ENCODE measurements at places on chromosomes 5 and 9.

GRCh38 chr5:149517461-149518122 lies 33.6 kb downstream of the CSNK1A1 start:
- no peak for DNase-seq

DNA sequence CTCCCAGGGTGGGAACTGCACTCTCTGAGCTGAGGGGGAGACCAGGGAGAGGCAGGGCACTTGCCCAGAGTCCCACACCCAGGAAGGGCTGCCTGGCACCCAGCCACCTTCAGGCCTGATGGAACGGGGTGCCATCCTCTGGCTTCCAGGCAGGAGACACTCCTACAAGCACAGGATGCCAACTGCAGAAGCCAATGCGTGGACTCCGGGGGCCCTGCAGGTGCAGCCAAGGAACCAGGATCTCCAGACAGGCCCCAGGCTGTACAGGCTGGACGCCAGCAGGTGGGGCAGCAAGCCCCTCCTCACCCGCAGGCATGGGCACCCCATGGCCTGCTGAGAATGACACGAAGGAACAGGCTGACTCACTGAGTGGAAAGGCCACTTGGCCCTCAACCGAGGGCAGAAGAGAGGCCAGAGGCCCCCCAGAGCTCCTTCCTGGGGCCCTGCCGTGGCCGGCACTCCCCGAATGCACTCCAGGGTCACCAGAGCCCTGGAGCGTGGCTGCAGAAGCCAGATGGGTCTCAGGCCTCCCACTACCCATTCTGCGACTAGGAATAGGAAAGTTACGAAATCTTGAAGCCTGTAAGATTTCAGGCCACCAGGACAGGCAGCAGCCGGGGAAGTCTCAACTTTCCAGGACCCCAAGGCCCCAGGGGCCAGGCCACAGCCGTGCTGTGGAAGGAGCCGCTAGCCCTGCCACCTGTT lies 15.7 kb downstream of the NACC2 start:
- DNase-seq = no peak

DNA sequence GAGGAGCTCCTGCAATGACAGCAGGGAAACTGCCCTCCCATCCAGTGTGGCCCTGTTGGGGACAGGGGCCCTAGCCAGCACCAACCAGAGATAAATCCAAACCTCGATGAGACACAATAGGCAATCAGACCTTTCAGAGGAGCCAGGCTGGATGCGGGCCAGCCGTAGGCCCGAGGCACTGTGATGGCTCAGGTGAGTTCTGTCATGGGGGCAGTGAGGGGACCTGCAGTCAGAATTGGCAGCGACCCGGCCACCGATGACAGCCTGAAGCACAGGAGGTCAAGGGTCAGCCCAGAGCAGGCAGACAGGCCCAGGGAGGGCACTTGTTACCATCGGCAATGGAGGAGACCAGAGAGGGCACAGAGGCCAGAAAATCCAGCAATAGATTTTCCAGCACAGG lies 90.8 kb downstream of the FRMD3 start:
- no peak for DNase-seq

- DNase-seq = no peak
Observed at GRCh38 chr5:31921852-31922305, 252.2 kb downstream of the GOLPH3 start.

GRCh38 chr9:96156171-96156974 lies 145.6 kb downstream of the HSD17B3 start:
- no peak for DNase-seq

- DNase-seq = no peak
Observed at GRCh38 chr5:127085796-127086195, 12.5 kb upstream of the C5orf63 start.

DNA sequence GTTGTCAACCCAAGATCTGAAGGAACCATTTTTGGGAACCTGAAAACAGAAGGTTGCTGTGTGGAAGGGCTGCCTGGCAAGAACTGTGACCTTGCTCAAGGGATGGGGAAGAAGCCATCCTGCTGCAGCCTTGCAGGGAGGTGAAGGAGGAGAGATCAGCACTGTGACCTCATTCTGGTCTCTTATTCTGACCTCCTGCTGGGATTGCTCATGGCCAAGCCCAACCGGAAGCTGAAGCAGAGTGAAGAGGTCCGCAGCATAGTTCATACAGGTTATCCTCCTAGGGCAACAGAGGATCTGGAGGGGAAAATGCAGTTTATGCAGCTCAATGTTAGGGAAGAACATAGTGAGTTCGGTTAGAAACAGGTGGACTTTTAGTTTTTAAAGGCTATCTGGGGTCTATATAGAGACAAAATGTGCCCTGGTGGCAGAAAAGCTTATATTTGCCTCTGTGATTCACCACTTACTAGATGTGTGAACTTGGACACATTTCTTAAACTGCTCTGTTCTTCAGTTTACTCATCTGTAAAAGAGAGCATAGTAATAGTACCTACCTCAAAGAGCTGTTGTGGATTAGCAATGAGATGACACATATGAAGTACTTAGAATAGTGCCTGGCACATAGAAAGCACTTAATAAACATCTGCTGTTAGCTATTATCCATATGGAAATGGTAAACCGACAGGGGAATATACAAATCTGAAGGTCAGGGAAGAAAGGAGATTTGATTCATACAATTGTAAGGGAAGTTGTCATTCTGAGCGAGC lies 57.9 kb upstream of the BNC2 start:
- DNase-seq = no peak

- DNase-seq = no peak
Observed at GRCh38 chr9:134933076-134933659, 15.5 kb upstream of the FCN1 start.

- DNase-seq = no peak
Observed at GRCh38 chr5:132474881-132475496, 15.6 kb downstream of the IRF1 start.

DNA sequence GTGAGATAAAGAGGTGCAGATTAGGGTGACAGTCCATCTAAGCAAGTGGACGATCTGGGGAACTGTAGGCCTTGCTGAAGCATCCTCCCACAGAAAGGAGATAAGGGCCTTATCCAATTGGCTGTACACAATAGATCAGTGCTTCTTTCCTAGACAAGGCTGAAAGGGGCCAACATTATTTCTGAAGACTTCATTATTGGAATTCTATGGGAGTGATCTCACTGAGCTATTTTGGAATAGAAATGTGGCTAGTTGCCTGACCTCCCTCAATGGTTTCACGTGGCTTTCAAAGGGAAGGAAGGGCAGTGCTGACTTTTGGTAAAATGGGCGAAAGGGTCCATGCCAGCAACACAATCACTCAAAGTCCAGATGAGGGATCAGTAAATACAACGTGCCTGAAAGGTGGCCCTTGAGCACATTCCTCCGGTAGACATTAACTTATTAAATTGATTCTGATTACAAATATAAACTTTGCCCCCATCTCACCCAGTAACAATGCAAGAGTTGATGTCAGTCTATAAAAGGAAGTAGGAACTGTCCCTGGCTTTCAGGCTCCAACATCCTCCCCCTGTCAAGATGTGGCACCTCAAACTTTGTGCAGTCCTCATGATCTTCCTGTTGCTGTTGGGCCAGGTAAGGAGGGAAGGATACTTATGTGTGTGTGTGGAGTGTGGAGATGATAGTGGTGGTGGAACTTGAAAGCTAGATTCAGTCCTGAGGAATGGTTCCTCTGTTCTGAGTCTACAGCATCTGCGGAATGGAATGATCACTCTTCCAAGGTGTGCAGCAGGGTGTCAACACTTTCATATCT lies at the start of gene LEAP2:
TSS of gene LEAP2 (plus strand) at position 550 of the 811 bp plus-strand sequence. CDS start at position 577, 27 bp downstream.
- no peak for DNase-seq

DNA sequence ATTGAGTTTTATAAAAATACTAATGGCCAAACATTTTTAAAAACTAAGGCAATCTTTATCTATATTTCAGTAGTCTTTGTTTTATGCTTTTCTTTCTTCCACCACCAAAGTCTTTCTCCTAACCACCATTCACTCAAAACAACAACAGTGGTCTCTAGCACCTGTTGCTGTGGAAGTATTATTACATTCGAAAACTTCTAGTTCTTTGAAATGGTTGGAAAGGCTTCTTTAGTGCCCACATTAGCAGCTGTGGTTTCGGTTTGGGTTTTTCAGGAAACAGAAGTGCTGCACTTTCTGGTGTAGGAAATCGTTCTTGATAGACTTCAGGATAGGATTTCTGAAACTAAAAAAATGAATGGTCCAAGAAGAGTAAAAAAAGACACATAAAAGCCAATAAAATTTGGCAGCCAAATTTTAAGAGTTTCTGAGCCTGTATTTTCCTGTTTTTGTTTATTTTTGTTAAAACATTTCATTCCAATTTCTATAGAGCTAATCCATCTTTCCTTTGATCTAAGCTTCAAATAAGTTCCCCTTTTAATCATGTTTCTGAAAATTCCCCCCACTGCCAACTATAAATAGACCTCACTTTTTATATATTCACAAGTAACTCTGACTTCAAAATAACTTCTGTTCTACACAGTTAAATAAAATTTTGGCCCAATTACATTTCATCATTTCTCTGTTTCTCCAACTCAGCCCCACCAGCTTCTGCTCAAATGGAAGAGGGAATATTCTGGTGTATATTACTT lies 102.2 kb downstream of the DEPDC1B start:
- no peak for DNase-seq

DNA sequence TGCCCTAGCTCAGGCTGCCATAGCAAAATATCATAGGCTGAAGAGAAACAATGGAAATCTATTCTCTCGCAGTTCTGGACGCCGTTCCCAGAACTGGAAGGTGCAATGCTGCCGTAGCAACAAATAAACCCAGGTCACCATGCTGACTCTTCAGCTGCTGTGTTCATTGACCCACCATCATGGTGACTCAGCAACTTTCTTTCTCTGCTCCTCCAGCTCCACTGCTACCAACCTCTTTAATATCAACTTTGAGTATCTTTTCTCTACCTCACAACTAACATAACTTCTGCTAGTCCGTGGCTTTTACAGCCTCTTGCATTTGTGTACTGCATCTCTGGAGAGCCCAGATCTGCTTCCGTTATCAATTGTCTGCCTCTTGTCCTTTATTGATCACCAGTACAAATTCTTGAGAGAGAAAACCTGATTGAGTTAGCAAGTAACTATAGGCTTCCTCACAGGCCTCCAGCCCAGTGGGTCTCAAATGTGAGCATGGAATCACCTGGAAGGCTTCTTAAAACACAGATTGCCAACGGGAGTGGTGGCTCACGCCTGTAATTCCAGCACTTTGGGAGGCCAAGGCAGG lies 47.3 kb upstream of the SLC30A5 start:
- no peak for DNase-seq

DNA sequence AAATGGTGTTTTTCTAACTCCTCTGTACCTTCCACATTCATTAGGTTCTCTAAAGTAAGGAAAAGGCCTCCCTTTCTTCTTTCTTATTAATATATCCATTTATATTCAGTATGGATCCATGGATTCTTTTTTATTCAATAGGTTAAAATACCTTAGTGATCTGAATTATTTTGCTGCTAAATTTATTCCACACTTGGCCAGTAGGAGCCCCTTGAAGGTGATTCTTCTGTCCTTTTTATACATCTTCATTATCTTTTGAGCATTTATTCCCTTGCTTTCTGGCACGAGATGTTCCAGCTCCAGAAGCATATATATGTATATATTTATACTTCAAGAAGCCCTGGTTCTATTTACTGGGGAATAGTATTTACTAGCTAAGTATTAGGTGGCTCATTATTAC lies 311.8 kb upstream of the SGCD start:
- DNase-seq = no peak

GRCh38 chr5:93583768-93584595 lies 960 bp downstream of the NR2F1 start:
- DNase-seq = no peak

GRCh38 chr5:57692582-57693487 lies 210.2 kb upstream of the ACTBL2 start:
- DNase-seq = no peak

- DNase-seq = no peak
Observed at GRCh38 chr5:149397530-149397929, 18.4 kb upstream of the IL17B start.

GRCh38 chr5:176418251-176418650 lies 1.9 kb upstream of the CLTB start:
- no peak for DNase-seq

DNA sequence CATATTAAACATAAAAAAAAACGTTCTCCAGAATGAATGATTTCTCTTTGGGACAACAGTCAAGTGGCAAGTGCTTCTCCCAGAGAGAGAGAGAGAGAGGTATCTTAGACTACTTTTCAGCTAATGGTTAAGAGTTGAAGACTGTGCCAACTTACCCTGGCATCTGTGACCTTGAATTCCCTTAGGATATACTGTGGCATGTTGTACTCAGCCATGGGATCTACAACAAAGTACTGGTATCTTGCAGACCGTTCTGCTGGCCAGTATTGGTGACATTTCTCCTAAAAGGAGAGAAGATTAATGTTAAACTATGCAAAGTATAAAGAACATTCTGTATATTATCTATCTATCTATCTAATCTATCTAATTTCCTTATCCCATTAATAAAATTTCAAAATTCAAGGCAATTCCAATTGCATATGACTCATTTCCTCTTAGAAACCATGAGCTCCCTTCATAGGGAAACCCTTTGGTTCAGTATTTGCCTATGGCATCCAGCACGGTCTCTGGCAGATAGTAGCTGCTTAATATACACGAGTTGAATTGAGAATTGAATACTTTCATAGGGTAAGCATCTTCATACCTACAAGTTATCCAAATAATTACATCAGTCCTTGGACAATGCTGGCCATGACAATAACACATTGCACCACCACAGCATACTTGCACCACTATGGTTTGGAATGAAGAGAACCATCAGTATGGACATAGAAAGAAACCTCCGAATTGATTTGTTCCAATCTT lies 539.4 kb upstream of the DMAC1 start:
- DNase-seq = no peak

DNA sequence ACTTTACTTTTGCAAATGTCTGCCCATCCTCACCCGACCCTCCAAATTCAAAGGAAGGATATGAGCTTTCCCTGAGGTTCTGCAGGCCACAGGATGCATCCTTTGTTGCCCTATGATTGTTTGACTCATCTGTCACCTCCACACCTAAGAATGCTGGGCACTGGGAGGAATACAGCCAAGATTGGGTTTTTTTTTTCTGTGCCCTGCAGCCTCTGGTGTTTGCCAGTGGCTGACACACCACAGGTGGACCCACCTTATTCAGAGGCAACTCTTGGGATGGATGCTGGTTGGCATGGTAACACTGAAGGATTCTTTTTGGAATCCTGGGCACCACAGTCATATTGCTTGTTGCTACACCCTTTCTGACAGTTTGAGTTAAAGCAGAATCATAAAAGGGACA lies 29.7 kb downstream of the C9orf152 start:
- no peak for DNase-seq

GRCh38 chr9:109245310-109245897 lies 75.5 kb downstream of the EPB41L4B start:
- DNase-seq = no peak

GRCh38 chr9:132946631-132947295 lies 2.3 kb upstream of the TSC1 start:
- DNase-seq = no peak

- DNase-seq = no peak
Observed at GRCh38 chr5:64518793-64519192, 13.0 kb downstream of the RGS7BP start.

- DNase-seq = no peak
Observed at GRCh38 chr9:28888806-28889205, 1315.5 kb upstream of the C9orf72 start.
